Dorsolateral prefrontal cortex (tissue), 122 donors: ENCODE measurements at places on chromosomes 4 and X. TPM values are rescaled to one million over a fixed set of nuclear protein-coding genes. Genes with fewer than 3 reads are reported as not detected.
A peak's percentile ranks its signal among the peaks of the same experiment; 100 is the strongest.

- DNase-seq = no peak
Measured at GRCh38 chr4:83660578-83660977, 124.7 kb downstream of the GPAT3 start.

DNA sequence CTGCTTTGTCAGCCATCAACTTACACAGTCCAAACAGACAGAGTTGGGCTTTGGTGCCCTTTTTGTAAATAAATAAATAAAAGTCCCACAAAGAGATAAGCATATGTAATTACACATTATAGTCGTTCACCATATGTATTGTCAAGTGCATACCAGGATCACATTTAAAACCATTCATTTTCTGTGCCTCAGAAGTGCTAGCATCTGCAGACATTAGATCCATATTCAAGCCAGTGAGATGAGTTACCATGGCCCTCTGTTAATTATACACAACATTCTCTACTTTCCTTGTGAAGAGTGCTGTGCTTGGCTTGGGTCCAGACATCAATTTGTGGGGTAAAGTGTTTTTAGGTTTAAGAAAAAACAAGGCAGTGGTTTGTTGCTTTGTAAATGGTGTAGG lies 76.8 kb downstream of the ENOX2 start:
- DNase-seq = no peak

DNA sequence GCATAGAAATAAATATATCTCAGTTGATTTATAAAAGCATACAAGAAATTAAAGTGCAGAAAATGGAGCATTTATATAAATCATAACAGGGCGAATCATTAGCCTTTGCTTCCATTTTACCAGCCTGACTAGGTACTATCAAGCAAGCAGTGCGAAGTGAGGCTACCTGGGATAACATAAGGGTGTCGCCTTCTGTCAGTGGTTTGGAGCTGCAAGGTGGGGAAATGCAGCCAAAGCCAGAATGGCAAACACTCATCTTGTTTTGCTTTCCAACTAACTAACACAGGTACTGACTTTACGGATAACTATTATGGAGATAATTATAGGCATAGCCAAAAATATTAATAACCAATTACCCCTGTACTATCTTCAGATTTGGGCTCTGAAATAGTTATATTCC lies 1459.8 kb downstream of the RAPGEF2 start:
- DNase-seq = no peak

DNA sequence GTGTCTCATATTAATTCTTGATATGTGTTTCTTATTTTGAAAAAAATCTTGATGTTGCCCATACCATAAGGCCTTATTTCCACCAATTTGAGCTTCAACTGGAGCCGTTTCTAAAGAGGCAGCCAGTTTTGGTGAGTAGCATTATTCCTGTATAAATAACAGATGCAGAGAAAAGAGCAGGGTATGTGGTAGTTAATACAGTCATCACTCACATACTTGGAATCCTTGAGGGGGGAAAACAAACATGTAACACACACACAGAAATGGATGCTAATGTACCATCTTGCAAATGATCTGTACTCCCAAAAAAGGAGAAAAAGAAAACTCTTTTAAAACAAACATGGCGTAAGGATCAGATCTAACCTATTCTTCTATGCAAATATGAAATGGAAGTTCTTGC lies 389.7 kb downstream of the GPM6A start:
- DNase-seq = no peak

DNA sequence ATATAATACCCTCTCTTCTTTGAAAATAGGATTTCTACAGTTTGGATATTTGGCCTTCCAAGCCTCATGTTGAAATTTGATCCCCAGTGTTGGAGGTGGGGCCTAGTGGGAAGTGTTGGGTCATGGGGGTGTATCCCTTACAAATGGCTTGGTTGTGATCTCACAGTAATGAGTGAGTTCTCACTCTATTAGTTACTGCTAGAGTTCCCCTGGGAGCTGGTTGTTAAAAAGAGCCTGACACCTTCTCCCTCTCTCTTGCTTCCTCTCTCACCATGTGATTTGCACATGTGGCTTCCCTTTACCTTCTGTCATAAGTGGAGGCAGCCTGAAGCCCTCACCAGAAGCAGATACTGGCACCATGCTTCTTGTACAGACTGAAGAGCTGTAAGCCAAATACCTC lies 73.9 kb downstream of the HDAC8 start:
- no peak for DNase-seq

DNA sequence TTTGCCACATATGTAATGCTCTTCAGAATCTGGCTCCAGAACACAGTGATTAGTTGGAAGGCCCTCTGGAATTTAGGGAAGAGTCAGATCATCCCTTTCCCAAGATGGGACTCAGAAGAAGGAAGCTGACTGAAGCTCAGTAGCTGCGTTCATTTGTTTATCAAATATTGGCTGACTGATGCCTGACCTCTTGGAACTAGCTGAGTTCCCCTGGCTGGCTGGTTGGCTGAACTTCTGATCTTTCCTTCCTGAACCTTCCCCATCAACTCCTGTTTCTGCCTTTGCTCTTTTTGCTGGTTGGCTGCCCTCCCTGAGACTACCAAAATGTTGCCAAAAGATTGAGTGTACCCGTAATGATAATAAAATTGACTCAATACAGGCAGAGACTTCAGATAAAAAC lies 866.5 kb upstream of the INTU start:
- no peak for DNase-seq

GRCh38 chr4:129179276-129179675 lies 83.3 kb downstream of the C4orf33 start:
- no peak for DNase-seq

GRCh38 chr4:20532116-20532790 lies 168.0 kb upstream of the PACRGL start:
- DNase-seq = no peak

- DNase-seq = no peak
Measured at GRCh38 chrX:111348429-111348828, 63.6 kb downstream of the DCX start.

DNA sequence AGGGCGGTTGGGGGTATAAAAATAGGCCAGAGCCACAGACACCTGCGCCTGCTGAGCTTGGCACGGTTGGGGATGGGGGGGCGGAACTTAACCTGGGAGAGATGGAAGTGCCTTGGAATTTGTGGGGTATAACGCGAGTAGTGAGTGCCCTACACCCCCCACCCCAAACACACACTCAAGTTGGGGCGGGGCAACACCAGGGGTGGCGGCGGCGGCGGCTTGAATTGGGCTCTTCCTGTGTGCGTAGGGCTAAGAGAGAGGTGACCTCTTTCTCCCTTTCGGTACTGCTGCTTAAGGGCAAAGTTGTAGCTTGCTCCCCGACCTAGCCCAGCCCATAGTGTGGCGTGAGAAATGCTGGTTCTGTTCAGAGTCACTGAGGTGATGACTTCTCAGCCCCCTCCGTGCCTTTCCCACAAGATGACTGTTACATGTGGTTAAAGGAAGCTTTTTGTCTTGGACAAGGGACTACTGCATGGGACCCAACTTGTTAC lies 839 bp downstream of the STK26 start:
- no peak for DNase-seq

GRCh38 chr4:9931146-9931545 lies 90.2 kb downstream of the SLC2A9 start:
- DNase-seq = no peak

DNA sequence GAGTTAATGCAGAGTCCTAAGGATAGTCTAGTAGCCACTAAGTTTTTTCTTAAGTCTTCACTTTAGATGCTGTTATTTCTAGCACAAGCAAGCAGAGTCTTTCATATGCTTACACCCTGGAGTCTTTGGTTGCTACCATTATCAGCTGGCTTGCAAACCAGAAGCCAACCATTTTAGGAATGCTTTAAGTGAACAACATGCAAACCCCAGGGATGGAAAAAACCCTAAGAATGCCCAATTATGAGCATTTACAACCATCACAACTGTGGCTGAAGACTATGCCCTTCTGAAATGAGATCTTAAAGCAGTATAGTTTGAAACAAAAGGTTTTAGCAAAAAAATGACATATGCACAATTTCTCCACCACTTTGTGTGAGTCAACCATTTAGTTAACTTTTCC lies 6.6 kb downstream of the MID1IP1 start:
- DNase-seq = no peak

DNA sequence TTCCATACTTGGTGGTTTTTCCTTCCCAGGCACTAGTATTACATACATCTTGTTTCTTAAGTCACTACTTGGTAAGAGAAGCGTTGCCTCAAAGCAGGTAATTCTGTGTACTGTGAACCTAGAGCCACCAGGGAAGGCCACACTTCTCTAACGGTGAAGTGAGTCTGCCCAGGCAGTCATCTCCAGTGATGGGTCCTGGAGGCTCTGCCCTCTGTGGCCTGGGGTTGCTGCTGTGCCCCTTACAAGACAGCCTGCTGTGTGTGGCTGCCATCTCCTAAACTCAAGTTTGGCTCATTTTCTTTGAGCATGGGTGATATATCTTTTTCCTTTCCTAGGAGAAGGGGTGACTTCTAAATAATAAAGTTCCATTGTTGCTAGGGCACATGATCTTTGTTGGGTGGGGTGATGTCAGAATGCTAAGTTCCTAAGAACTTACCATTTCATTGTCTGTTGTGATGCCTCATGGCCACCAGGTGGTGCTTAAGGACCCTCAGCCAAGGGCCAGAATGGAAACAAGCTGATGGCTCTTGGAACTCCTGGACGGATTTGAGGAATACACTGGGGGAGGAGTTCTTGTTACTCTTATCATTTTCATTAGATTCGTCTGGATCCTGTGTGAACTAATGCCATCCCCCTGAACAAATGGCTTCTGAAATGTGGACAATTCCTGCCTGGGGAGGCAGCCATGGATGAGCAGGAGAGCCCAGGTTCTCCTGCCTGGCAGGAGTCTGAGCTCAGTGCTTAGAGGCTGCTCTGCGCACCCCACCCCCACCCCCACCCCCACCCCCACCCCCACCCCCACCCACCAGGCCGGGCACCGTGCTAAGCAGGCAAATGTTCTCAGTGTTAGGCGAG lies 41.1 kb upstream of the WDR1 start:
- DNase-seq = peak; percentile 50

DNA sequence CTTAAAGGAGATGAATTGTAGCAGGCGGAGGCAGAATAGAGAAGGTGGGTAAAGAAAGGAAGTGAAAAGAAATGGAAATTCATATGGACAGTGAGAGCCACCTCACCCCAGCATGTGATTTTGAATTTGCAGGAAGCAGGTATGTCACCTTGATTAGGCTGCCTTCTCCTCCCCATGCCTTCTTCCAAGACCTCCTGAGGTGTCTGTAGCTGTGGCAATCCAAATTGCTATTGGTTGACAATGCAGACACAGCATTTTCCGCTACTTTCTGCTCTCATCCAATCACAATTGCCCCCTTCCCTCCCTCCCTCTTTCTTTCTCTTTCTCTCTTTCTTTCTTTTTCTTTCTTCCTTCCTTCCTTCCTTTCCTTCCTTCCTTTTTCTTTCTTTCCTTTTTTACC lies 38.5 kb downstream of the RAB33B start:
- DNase-seq = no peak

DNA sequence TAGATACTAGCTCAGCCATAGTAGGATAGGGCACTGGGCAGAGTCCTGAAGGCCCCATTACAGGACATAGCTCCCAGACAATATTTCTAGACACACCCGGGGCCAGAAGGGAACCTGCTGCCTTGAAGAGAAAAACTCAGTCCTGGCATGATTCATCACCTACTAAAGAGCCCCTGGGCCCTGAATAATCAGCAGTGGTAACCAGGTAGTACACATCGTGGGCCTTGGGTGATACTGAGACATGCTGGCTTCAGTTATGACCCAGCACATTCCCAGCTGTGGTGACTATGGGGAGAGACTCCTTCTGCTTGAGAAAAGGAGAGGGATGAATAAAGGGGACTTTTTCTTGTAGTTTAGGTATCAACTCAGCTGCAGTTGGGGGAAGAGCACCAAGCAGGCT lies 104.3 kb upstream of the STK26 start:
- no peak for DNase-seq

- no peak for DNase-seq
Measured at GRCh38 chr4:112775801-112776200, 138.9 kb downstream of the LARP7 start.

DNA sequence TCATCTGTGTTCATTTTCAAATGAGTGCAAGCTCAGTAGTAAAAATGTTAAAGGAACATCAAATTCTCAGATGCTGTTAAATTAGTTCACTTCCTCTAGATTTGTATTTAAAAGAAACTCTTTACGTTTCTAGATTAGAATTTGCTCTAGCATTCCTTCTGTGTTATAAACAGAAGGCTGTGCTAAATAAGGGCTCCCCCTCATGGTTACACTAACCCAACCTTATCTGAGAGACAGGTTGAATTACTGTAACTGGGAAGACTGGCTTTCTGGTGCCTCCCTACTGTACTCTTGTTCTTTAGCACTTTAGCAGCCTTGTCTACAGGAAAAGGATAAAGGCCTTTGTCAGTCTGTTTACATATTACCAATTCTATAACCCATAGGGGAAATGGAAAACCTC lies 56.8 kb downstream of the RXFP1 start:
- DNase-seq = no peak

GRCh38 chr4:28444886-28445496 lies 1584.3 kb downstream of the STIM2 start:
- no peak for DNase-seq

- DNase-seq = peak; percentile 32
Measured at GRCh38 chrX:433771-434170, 47.1 kb upstream of the PPP2R3B start.

GRCh38 chr4:40170588-40170987 lies 26.2 kb upstream of the RHOH start:
- DNase-seq = no peak

DNA sequence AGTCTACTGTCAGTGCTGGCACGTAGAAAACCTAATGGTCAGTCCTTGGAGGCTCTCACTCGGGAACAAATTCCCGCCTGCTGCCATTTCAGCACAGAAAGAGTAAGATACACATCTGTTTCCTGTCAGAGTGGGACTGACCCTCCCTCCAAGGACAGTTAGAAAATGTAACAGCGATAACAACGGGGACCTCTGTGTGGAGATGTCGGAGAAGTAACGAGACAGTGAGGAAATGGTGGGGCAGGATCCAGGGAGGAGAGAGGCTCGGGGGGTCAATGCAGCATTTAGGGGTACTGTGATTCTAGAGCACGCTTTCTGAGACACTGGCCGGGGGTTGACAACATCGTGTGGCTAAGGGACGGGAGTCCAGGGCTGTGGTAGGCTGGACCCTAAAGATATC lies 36.0 kb upstream of the SORCS2 start:
- no peak for DNase-seq

Gene SLC49A3
- 6.0 TPM for total RNA-seq

Gene SPANXC
- total RNA-seq = not detected

Gene TKTL2
- total RNA-seq = not detected

Gene ADRA2C
- 5.8 TPM for total RNA-seq

Gene PHEX
- total RNA-seq = 1.1 TPM

Gene PPP1R2C
- total RNA-seq = not detected

Gene RENBP
- total RNA-seq = 19.3 TPM

Gene ITIH6
- total RNA-seq = not detected

Gene COX7B2
- not detected for total RNA-seq

Gene MAGEA2
- not detected for total RNA-seq
